ENCODE measurements at places on chromosomes 12 and 14.

DNA sequence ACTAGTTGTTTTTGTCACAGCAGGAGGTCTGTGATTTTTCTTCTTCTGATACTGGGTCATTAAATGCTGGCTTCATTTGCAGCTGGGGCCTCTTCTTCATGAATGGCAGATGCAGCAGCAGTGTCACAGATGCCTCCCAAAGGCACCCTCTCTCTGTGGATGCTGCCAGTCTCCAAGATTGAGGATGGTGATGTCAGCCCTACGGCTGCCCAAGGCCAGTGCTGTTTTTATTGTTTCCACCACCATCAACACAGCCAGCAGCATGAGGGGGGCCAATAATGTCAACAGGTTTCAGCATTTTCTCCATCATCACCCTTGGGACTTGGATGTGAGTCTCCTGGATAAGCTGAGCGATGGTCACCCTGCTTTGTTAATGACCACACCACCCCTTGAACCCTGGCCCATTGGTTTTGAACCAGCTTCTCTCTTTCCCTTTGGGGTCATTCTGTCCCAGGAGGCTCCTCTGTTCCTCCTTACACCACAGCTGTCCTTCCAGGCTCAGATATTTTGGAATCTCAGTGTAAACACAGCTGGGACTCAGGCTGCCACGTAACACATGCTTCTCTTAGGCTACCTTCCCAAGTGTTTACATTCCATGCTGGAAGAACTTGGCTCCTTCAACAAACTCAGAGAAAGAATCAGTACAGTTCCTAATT, 151.7 kb upstream of the DDHD1 start:
- DNase-seq: peak; percentile 25

GRCh38 chr12:19646599-19646998, 207.3 kb downstream of the AEBP2 start:
- DNase-seq: no peak

GRCh38 chr14:104855532-104856090, 9.5 kb upstream of the CEP170B start:
- no peak for DNase-seq

DNA sequence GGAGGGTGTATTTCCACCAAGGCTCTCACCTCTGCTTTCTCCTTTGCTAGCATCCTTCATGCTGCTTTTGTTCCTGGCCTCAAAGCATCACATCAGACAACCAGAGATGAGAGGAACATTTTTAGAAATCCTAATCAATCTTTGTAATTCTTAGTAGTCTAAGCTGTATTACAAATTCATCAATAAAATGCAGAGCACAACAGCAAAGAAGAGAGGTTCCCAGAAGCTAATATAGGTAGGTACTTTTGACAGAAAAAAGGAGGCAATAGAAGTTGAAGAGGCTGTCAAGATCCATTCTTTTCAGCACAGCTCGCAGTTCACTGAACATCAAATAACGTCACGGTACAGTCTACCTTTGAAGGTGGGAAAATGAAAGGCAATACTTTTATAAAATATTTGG, 265.2 kb upstream of the SYT1 start:
- DNase-seq: no peak

- no peak for DNase-seq
Measured at GRCh38 chr12:87807086-87807485, 222.1 kb downstream of the C12orf50 start.

GRCh38 chr12:12872934-12873275, 18.5 kb upstream of the GPRC5A start:
- DNase-seq: no peak

GRCh38 chr14:74203639-74204038, 35.6 kb upstream of the VSX2 start:
- DNase-seq: no peak

DNA sequence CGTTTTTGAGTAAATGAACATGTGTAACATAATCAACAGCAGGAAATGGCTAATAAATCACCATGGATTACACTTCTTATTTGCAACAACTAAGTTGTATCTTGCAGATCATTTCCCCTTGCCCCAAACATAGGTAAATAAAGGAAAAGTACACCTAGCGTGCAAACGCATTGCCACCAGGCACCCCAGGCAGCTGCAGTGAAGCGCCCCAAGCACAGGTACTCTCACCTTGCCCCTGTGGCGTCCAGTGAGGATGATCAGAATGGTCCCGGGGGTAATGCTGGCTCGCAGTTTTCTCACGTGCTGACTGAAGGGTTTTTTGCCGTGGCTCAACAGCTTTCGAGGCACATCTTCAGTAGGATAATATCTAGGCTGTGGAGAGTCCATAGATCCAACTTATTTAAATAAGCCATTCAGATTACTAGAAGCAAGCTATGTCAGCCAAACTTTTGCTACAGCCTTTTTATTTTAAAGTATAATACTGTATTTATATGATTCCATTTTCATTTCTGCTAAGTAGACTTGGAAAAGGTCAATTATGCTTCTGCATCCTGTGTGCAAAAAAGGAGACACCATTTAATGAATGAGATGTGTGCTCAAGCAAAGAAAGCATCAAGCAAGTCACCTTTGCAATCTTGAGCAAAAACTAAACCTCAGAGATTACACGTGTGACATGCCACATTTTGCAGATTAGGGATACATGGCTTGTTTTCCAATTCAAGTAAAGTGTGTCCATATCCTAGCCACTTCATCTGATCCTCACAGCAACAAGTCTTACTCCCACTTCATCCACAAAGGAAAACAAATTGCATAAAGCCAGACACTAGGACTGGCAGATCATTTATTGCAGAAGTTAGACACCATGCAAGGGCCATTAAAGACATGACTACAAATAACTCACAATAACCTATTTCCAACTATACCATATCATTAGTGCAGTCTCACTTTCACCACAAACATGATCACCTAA, 2.6 kb downstream of the RPL6 start:
- DNase-seq: no peak

GRCh38 chr12:91023326-91024004, 18.7 kb upstream of the EPYC start:
- DNase-seq: peak; percentile 76

DNA sequence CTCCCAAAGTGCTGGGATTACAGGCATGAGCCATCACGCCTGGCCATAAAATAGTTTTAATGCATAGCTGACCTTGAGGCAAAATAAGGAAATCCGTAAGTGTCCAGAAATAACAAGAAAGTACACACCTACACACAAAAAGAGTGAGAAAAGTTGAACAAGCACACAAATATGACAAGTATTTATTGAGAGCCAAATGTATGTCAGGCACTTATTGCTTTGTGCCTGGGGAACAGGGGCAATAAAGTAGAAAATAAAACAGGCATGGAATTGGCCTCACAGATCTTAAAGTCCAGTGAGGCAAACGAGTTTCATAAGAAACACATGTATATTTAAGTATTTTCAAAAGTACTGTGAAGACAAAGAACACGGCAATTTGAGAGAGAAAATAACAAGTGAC, 103.7 kb downstream of the ERGIC2 start:
- no peak for DNase-seq

DNA sequence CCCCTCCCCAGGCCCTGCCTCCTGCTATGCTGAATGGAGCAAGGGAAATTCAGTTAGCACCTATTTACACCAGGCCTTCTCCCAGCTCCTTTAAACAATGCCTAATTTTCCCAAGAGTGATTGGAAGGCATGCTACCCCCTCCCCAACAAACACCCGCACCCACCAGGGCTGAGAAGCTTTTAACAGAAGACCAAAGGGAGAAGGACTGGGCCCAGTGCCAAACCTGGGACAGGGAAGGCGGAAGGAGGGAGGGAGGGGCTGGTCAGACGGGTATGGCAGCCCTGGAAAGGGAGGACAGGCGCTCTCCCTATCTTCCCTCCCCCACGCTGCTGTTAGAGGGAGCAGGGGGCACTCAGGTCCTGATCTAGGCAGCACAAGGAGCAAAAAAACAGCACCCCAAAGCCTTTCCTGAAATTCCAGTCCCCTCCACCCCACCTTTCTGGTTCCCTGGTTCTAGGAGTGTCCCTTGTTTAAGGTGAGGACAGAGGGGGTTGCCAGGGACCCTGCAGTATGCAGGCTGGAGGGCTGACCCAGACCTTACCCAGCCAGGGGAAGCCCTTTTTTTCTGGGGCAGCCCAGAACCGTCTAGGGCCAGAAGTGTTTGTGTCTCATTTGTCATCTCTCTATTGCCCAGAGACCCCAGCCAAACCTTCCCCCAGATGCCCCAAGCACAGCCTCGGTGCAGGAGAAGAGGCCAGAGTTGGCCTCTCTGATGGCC, 2.4 kb upstream of the KRT8 start:
- no peak for DNase-seq

DNA sequence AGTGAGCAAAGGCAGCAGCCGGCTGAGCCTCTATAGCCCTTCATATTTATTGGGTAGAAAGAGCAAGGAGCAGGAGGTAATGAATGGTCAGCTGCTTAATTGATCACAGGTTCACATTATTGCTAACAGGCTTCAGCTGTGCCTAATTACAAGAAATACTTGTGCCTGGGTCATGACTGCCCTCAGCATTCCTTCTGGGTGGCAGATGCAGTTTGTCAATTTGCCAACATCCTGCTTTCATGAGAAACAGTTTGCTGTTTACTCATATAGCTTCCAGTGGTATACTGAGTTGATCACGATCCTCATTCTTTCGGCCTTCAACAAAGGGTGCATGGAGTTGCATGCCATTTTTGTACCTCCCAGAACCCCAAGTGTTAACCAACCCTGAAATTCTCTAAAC, 81.0 kb upstream of the PLEKHG7 start:
- DNase-seq: no peak

DNA sequence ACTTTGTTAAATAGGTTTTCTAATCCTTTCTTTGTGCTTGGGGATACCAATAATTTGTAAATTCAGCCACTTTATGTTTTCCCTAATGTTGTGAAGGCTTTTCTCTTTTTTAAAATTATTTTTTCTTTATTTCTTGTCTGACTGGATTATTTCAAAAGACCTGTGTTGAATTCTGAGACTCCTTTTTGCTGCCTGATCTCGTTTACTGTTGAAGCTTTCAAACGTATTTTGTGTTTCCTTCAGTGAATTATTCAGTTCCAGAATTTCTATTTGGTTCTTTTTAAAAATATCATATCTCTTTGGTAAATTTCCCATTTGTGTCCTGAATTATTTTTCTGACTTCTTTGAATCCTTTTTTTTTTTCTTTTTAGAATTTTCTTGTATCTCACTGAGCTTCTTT, 241.6 kb downstream of the LRIG3 start:
- no peak for DNase-seq

DNA sequence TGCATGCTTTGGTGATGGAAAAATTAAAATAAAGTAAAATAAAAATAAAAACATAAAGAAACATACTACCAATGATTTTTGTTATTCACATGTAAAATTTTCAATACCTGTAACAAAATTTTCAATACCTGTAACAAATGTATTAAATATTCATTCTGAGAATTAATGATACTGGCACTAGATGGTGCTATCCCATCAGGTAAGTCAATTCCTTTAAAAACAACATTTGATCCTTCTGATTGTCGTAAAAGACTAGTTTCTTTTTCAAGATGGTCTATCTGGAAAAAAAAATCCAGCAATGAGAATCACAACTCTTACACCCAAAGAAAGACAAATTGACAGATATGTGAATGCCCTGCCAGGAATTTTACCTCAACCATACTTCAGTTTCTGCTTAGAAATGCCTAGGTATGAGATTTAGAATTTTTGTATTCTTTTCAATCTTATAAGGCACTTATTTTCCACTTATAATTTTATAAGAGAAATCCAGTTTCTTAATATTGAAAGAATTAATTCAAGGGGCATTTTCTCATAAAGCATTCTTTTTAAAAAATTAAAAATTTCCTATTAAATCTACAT, 30.7 kb downstream of the CEP290 start:
- peak; percentile 34 for DNase-seq

- DNase-seq: no peak
Measured at GRCh38 chr14:69519204-69520100, 34.9 kb downstream of the PLEKHD1 start.

GRCh38 chr14:50047274-50047676, 69.1 kb downstream of the VCPKMT start:
- no peak for DNase-seq

DNA sequence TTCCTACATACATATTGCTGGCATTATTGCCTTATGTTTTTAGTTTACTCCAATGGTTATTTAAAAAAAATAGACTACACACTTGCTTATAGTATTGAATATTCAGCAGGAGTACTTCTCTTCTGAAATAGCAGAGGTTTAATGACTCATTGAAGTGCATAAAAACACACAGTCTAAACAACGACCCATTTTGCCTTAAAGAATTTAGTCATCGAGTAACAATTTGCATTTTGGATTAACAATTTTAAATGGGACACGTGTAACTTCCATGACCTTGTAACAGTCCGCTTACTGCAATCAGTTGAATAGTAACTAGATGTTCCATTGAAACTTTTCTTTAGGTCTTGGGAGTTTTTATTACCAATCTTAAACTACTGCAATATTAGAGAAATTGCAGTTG, 9.0 kb downstream of the TRHDE start:
- no peak for DNase-seq

GRCh38 chr12:18066666-18067065, 23.3 kb downstream of the RERGL start:
- no peak for DNase-seq

DNA sequence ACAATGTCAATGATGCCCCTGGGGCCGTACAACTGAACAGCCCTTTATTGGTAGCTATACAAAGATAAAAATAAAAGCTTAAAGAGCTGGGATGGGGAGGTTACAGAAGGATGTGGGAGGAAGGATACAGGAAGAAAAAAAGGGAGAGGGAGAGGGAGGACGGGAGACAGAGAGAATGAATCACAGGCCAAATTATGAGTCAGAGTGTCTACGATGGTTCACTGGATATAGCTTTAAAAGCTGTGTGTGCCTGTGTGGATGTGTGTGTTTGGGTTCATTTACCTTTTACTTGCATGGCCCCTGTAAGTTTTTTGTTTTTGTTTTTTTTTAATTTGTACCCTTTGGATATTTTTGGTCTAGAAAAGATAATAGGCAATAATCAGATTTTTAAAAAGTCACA, 111.9 kb downstream of the CCDC60 start:
- no peak for DNase-seq

DNA sequence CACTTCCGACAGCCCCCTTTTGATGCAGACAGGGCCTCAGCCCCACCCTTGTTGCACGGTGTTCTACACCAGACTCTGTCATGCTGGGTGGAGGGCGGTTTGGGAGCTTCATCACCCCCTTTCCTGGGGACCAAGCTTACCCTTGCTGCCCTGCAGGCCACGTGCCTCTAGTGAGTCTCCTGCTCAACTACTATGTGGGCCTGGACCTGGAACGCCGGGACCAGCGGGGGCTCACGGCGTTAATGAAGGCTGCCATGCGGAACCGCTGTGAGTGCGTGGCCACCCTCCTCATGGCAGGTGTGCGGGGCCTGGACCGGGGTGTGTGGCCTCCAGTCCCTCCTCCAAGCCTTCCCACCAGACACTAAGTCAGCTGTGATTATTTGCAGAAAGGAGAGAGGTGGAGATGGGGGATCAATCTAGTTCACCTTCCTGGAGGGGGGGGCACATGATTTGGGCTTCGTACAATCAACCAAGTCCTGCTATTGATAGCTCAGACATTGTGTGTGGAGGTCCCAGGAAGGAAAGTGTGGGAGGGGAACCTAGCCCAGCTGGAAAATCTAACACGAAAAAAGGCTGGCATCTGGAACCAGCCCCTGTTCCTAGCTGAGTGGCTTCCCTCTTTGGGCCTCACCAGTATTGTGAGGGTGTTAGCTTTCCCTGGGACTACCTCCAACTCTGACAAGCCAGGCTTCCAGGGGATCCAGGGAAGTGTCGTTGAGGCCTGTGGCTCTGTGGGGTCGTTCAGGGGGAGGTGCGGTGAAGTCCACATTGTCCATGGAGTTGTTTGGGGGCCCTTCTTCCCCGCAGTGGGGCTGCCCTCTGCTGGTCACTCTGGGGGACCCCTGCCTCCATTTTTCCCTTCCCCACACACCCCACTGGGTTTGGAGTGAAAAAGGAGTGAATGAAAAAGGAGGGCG, 1.6 kb downstream of the ANKRD33 start:
- DNase-seq: no peak

GRCh38 chr14:102579696-102580549, 12.5 kb upstream of the RCOR1 start:
- DNase-seq: peak; percentile 67
